HTR-8/SVneo (cell line): ENCODE measurements at places on chromosomes 7 and 10.

DNA sequence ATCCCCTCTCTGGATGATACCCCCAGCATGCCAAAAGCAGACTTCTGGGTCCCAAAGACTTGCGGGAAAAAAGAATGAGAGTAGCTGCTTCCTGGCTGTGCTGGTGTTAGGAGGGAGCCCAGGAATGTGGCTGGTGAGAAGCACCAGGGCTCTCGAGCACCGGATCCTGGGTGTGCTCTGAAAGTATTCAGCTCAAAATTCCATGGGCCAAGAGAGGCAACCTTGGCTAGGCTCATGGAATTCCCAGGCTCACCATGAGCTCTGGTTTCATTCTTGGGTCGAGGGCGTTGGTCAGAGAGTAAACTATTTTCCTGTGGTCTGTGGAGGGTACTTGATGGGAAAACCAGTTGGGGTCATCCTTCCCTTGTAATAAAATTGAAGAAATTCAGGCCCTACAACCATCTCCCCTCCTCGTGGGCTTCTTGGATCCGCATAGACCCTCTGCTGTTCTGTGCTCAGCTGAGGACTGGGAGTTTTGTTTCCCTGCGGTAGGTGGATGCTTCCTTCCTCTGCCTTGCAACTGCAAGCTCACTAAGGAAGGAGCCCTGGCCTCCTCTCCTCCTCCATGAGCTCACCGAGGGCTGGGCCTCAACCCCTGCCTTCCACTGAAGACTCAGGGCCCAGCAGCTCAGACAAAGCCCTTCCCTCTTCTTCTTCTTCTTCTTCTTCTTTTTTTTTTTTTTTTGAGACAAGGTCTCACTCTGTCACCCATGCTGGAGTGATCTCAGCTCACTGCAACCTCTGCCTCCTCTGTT, 34.5 kb upstream of the AQP1 start:
- DNase-seq: no peak

DNA sequence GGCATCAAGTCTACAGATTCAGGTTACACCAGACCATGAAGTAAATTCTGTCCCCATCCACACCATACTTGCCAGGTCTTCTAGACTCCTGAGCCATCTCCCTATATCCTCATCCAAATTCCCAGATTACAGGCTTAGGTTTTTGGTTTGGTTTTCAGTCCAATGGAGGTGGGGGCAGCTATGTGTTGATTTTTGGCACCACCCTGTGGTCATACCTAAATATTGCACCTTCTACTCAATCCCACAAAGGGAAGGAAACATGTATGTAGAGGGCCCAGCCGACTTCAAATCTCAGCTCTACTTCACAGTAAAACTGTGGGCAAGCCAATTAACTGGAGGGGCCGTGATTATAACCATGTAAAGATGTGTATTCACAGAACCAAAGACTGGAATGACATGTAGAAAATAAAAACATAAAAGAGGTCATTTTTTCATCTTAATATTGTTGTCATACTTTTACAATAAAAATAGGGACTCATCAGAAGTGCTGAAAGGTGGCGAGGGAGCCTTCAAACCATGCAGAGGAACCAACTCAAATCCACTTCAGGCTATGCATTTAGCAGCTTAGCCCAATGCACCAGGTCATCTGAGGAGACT, 19.8 kb downstream of the ERCC6 start:
- peak; percentile 48 for DNase-seq

DNA sequence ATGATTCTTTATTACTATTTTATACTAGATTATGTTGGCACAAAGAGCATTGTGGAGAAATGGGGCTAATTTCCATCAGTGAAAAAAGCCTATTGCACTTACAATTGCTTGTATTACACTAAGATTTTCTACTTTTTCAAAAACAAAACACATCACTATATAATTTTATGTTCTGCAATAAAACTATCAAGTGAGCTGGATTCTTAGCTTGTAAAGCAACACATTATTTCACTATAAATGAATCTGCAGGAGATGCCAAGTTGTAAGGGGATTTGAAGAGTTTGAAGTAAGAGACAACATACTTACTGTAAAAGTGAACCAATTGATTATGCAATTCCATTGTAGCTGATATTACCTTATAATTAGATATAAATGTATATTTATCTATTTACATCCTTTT, 333.3 kb upstream of the SEMA3D start:
- no peak for DNase-seq

- no peak for DNase-seq
Observed at GRCh38 chr10:86254081-86254480, 112.5 kb downstream of the GRID1 start.

DNA sequence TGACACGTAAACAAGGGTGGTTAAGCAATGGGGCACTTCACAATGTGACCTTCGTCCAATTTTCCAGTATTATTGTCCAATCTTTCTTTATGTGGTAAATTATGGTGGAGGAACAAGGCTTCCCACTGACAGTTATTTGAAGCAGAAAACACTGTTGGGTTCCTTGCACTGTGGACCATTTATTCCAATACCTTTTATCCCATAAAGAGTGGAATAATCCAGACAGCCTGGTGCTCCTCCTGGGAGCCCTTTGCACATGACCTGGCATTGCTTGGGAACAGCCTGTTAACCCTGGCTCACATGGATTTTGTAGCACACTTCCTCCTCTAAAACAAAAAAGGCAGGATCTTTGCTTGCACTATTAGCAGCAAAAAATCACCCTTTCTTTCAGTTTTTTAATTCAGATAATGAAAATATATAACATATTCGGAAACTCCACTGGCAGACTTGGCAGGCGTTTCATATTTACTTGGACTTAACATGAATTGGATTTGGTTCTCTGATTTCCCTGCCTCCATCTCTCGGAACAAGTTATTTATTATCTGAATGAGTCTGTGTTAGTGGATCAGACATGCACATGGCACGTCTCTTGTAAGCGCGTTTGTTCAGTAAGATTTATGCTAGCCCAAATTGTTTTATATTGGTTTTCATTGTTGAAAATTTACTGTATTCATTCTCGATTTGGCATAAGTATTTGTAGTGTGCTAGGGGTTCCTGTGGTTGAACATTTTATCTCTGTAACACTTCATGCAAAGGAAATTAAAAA, 59.3 kb downstream of the BMPER start:
- DNase-seq: no peak

- DNase-seq: no peak
Observed at GRCh38 chr10:62044566-62044965, 143.1 kb downstream of the ARID5B start.

DNA sequence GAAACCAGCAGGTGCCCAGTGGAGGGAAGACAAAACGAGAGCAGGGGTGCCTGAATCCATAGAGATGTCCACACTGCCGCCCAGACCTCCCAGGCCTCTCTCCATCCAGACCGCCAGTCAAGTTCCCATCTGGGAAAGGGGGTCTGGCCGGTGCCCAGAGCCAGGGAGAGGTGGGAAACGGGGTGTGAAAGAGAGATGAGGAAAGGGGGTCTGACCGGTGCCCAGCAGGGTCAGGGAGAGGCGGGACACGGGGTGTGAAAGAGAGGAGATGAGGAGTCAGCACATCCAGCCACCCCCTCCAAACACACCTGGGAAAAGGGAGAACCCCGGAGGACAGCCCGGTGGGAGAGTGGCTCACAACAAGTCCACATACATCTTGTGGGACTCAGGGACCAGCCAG, 185.8 kb downstream of the PTPRN2 start:
- no peak for DNase-seq

GRCh38 chr7:108114117-108114841, 15.9 kb downstream of the LAMB4 start:
- no peak for DNase-seq

DNA sequence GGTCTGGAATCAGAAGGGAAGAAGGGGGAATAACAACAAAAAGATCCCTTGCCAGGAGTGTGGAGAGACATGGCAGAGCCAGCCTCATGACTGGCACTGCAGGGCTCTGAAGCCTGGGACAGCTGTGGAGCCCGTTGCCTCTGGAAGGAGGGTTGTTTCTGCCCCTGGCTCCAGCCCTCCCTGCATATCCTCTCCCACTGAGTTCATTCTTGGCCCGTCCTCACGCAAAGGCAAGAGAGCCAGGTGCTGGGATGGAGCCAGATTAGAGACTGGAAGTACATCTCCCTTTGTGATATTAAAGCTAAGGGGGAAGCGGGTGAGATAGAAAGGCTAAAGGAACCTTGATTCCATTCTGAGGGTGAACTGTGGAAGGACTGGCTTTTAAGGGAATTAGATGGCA, 141.5 kb upstream of the NPVF start:
- no peak for DNase-seq

DNA sequence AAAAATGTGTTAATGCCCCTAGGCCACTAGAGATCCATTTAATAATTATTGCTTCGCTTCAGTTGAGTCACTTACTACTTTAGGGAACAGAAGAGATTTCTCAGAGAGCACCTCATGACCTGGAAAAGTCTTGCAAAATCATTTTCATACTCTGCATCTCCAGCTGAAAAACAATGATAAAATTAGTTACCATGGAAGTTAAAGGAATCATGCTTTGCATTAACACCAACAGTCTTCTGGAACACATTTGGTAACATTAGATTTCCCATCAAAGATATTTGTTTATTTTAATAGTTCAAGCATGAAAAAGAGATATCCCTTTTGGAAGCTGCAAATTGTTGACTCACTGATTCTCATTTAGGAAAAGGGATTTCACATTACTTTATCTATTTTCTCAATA, 1.8 kb upstream of the STEAP2 start:
- no peak for DNase-seq

DNA sequence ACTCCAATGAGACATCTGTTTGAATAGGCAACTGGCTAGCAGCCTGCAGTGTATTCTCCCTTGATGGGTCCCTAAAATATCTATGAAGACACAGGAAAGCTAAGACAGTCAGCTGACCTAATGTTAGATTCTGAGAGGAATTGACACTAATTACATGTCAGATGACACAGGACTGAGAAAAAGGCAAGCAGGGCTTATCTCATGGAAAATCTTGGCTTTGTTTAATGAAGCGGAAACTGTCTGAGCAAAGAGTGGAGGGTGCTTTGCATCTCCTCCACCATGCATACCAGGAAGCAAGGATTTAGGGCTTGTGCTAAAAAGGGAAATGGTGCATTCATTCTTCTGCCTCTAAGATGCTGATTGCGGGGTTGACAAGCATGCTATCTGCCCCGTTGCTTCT, 135.5 kb upstream of the GLI3 start:
- DNase-seq: no peak

- DNase-seq: no peak
Observed at GRCh38 chr10:97724341-97724941, 10.9 kb downstream of the MARVELD1 start.

GRCh38 chr10:22656036-22656435, 58.3 kb downstream of the PIP4K2A start:
- no peak for DNase-seq

GRCh38 chr7:151218170-151218569, 7.9 kb upstream of the H2BK1 start:
- no peak for DNase-seq

DNA sequence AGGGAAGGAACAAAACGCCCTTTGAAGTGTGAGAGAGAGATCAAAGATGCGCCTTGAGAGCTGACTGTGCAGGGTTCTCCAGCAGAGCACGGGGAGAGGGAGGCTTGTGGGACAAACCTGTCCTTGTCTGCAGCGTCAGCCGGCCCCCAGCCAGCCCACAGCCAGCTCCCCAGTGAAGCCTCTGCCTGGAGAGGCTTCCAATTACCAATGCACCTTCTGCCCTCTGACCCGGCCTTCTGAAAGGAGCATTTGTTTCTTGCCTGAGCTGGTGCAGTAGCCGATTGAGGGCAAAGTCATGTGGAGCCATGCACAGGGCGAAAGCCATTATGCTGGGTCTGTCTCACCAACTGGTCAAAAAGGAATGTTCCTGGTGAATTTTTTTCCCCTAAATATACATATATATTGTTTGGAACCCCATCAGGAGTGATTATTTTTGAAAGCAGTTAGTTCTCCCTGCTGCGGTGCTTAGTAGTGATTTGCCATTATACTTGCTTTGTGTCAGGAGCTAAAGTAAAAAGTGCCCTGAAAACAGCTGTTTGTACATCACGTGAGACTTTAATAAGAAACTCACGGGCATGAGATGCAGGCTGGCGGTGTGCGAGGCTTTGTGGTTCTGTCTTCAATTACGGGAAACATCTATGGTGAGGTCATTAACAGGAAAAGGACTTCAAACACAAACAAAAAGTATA, 268.6 kb downstream of the KLF6 start:
- DNase-seq: no peak

DNA sequence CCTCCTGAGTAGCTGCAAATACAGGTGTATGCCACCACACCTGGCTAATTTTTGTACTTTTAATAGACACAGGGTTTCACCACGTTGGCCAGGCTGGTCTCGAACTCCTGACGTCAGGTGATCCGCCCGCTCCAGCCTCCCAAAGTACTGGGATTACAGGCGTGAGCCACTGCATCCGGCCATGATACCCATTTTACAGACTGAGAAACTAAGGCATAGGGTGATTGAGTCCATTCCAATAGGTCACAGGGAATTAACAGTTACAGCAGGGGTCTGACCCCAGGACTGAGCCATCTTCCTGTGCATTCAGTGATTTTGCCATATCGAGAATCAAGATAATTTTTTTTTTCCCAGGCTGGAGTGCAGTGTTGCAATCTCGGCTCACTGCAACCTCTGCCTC, 12.3 kb upstream of the CTBP2 start:
- DNase-seq: no peak

DNA sequence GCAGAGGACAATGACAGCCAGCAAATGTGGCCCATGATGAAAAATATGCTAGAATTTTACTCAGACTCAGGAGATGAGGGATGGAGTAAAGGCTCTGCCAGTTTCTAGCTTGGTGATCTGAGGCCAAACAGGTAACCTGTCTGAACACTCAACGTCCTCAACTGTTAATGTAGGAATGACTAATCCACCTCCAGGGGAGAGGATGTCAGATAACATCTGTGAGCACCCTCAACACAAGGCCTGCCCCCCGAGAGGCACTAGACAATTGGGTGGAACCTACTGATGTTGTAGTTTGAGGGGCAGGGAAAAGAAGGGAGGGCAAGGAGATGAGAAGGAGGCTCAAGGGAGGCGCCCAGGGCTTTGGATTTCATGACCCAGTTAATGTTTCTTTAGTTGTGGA, 445.1 kb downstream of the PLXNA4 start:
- no peak for DNase-seq

- DNase-seq: no peak
Observed at GRCh38 chr10:71648254-71648932, 71.2 kb downstream of the C10orf105 start.

DNA sequence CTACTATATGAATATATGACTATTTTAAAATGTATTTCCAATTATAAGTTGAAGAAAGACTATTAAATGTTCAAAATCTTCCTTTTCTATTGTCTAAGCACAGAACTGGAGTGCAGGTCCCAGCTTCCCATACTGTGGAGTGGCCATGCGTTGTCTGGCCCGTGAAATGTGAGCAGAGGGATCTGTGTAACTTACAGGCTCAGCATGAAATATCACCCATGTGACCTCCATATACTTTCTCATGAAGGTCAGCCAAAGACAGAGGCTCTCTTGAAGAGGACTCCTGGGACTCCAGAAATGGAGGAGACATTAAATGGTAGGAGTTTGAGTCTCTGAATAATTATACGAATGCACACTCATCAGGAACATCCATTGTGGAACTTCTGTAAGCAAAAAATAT, 92.4 kb upstream of the CAV2 start:
- DNase-seq: no peak

GRCh38 chr10:124223711-124224085, 130.3 kb upstream of the CHST15 start:
- no peak for DNase-seq
